B cell (primary cell): ENCODE measurements at places on chromosomes 2 and 18. TPM values are rescaled to one million over a fixed set of nuclear protein-coding genes. Genes with fewer than 3 reads are reported as not detected.

DNA sequence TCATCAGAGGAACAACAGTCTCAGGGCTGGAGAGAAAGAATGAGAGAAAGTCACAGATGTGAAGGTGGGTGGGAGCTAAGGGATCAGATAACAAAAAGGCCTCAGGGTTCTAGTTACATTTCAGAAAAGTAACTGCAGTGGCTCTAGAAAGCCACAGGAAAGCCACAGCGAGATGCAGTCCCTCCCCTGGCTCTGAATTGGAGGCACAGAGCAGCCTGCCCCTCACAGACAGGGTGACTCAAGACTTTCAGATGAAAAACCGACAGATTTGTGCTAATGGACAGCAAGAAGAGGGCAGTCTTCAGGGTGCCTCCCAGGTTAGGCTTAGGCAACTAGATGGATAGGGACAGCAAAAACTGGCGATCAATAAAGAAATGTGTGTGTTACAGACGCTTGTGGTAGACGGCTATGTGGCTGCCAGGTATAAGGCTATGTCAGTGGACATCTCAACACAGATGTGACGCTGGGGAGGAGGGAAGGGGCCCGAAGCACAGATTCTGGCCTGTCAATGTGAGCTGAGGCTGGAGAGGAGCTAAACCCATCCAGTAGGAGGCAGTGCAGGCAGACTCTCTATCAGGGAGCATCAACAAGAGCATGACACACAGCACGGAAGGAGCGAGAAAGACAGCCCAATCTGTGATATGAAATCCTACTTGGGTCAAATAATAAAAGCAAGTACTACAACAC, 26.2 kb downstream of the UNC50 start:
- DNase-seq: no peak

The SLC9A4 gene
- 0.07 and 0.20 TPM in 2 replicates for total RNA-seq

DNA sequence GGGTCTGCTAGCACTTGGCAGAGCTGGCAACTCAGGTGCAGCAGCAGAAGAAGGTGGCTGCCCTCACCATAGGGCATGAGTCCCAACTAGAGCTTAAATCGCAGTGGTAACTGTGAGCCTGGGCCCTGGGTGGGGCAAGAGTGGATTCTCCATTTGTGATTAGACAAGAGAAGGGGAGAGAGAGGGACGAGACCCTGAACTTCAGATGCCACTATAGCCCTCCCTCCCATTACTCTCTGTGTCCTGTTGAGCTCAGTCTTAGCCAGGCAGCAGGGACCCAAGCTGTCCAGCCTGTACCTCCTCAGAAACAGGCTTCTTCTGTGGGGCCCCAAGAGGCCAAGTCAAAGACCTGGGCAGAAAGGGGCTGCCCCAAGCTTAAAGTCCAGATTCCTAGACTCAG, 69.7 kb upstream of the B3GNT7 start:
- DNase-seq: no peak

DNA sequence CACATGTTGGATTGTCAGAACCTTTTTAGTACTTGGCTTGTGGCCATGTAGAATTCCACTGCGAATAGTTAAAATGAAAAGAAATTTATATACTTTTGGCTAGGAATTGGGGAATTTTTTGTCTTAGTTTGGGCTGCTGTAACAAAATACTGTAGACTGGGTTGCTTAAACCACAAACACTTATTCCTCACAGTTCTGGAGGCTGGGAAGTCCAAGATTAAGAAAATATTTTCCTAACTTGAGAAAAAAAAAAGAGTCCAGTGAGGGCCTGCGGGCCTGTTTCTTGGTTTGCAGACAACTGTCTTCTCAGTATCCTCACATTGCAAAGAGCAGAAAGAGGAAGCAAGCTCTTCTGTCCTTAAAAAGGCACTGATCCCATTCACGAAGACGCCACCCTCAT, 81.9 kb downstream of the CD226 start:
- no peak for DNase-seq

The ASXL3 gene
- total RNA-seq: 0.02 TPM in 1 of 2 replicates, not detected in the other

- no peak for DNase-seq
These were observed 625.6 kb downstream of the EPHA4 start for GRCh38 chr2:220946552-220946951.

The TMEM37 gene
- not detected in 2 replicates for total RNA-seq

The RAD51AP2 gene
- total RNA-seq: not detected in 2 replicates

DNA sequence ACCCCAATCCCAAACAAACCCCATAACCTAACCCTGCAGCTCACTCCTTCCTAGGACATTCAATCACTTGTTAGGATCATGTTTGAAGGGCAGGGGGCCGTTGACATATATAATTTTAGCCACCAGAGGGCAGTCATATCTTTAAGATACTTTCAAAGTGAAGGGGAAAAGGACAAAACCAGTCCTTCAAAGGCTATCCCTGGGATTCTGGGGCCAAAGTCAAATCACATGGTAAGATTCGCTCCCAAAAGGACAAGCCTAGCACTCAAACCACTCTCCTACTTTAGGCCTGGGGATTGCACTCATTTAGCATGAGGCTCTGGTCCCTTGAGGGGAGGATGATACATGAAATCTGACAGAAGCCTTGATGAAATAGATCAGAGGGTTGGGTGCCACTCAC, 44.6 kb downstream of the HAUS1 start:
- DNase-seq: peak; percentile 73

DNA sequence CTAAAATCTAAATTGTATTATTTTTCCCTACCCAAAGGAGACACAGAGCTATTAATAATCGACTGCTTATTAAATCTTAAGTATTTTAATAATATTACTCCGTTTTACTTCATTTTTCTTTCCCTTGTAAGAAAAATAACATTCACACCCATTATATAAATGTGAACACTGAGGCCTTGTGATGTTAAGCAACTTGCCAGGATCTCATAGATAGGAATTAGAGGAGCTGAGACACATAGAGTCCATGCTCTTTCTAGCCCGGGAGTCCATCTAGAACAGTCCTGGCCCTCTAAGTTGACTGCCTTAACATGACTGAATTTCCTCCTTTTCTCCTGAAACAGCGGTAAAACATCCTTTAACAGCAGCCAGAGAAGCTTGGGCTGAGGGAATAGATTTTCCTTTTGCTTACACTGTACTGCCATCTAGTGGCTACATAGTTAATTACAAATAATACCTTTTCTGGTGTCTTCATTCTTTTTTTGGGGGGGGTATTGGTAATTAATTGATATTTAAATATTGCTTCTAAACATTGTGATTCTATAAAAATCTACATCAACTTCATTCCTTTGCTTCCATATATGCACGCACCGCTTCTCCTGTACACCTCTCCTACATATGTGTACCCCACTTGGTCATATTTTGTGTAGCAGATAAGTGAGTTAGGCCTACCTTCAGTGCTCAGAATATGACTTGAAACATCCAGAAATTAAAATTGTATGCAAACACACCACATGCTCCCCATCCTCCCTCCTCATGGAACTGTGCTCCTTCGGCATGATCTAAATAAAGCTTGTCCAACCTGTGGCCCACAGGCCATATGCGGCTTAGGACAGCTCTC, 125.8 kb upstream of the HNMT start:
- peak; percentile 53 for DNase-seq

DNA sequence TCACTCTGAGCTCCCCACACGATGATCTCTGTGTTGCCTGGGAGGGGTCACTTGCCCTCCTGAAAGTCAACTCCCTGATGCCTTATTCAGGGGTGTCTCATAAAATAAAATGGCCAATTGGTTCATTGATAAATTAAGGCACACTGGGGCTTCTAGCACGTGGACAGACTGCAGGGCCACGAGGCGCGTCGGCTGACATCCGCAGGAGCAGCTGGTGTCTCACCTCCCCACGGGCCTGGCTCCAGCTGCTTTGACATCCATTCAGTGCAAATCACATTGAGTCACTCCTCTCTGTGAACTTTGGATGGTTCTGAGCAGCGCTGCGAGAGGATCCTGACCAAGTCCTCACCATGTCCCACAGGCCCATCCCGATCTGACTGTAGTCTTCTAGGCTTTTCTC, 4.6 kb upstream of the ST8SIA3 start:
- DNase-seq: no peak

The C1GALT1C1L gene
- not detected in 2 replicates for total RNA-seq

DNA sequence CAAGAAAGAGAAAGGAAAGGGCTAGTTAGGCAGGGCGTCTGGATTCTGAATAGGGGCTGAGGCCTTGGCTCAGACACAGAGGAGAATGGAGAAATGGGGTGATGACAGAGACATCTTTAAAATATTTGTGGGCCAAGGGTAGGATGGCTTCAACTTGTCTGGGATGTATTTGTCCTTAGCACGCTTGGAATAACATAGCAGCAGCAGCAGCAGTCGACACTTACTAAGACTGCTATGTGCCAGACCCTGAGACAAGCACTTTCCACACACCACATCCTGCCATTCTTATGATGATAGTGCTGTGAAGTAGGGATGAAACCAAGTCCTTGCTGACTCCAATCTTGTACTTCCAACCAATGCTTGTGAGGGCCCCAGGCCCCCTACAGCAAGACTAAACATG, 2.6 kb downstream of the IL1RL1 start:
- no peak for DNase-seq

The RHOB gene
- 63.0 and 65.0 TPM in 2 replicates for total RNA-seq

The NT5DC4 gene
- total RNA-seq: 2.0 and 10.3 TPM in 2 replicates

- no peak for DNase-seq
These were observed 290.8 kb downstream of the SLC4A3 start for GRCh38 chr2:219918254-219918653.

The POTEC gene
- not detected in 2 replicates for total RNA-seq

- no peak for DNase-seq
These were observed 8.4 kb downstream of the HOXD3 start for GRCh38 chr2:176165370-176166050.

GRCh38 chr2:48085888-48086287, 179.6 kb upstream of the FBXO11 start:
- DNase-seq: no peak

The IL1RN gene
- not detected in 2 replicates for total RNA-seq

DNA sequence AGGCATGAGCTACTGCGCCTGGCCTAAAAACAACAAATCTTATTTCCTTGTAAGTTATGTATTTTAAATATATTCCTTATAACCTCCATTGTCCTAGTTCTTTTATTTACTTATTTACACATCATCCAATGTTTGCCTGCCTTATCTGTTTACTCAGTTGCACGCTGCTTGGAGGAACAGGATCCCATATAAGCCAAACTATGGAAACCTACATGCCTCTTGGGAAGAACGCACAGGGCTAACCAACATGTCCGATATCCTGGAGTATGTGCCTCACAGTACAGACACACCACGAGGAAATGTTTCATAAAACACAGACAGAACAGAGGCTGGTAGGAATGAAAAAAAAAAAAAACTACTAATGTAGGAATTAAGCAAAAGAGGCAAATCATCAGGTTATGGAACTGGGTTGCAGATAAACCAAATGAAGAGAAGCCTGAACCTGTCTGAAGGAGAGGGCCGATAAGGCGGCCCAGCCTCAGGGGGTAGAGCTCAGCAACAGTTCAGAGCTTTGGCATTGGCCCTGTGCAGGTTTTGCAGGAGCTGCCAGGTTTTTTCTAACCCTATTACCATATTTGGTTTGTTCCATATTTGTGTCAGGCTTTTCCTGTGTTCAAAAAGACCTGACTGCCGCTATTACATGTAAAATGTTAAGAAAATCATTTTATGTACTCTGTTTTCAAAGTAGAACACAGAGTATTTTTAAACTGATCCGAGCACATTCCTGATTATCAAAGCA, 19.9 kb upstream of the SP3 start:
- no peak for DNase-seq

- DNase-seq: no peak
These were observed 1.8 kb upstream of the KLHL41 start for GRCh38 chr2:169507698-169508097.

DNA sequence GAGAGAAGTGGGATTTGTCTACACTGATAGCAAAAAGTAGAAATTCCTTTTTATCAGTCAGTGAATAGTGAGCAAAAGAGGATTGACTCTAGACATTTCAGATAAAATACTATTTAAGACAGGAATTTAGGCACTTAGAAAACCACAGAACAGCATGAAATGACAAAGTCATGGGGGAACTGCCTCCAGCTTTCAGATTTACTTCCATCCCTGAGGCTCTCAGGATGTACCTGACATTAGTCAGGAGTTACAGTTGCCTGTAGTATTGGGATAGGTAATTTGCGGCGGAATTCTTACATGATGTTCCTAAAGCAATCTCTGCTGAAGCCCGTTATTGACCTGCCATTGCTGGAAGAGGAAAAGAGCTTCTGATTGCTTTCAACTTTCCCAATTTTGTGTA, 337.1 kb upstream of the MAP2 start:
- no peak for DNase-seq

GRCh38 chr2:198040835-198041234, 236.4 kb downstream of the PLCL1 start:
- DNase-seq: no peak

The PTPRN gene
- not detected in 2 replicates for total RNA-seq
